ENCODE measurements at places on chromosomes 13 and 19.

DNA sequence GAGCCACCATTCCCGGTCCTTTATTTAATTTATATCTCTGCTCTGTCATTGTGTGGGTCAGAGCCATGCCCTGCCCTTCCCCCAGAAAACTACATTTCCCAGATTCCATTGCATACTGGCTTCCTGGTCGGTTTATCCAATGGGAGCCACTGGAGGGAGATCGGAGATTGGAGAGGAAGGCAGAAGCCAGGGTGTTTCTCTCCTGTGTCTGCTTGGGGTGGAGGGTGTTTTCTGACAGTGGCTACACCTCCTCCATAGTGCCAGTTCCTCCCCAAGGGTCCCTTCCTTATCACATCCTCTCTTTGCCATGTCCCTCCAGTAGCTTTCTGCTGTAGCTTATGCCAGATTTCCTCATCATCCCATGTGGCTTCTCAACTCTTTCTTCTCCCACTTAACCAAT lies 19.0 kb downstream of the OLFM2 start:
- DNase-seq: no peak

DNA sequence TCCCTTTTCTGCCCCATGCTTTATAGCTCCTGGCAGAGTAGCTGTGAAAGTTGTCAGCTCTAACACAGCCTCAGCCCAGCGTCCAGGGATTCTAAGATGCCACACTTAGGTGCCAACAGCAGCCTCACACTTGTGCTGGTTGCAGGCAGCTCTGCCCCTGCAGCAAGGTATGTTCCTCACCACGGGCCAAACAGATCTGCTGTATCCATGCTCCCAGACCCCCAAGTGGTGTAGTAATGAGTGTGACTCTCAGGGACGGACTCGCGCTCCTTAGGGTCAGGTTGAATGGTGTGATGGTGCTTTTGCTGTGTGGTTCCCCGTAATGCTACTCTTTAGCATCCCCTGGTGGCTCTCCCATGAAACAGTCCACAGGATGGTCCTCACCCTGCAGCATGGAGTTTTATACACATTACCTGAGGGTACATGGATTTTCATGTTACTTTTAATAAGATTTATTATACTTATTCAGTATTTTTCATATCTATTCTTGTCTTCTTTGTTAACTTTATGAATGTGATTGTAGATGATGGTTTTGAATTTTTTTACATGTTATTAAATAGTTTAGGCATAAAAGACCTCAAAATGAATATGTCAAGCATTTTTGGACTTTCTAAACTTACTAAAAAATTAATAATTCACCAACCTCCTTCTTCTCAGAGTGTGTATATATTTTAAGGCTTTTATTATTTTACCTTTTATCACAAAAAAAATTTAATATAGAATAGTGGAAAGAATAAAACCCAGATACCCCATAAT lies 232.5 kb downstream of the SLC7A1 start:
- no peak for DNase-seq

DNA sequence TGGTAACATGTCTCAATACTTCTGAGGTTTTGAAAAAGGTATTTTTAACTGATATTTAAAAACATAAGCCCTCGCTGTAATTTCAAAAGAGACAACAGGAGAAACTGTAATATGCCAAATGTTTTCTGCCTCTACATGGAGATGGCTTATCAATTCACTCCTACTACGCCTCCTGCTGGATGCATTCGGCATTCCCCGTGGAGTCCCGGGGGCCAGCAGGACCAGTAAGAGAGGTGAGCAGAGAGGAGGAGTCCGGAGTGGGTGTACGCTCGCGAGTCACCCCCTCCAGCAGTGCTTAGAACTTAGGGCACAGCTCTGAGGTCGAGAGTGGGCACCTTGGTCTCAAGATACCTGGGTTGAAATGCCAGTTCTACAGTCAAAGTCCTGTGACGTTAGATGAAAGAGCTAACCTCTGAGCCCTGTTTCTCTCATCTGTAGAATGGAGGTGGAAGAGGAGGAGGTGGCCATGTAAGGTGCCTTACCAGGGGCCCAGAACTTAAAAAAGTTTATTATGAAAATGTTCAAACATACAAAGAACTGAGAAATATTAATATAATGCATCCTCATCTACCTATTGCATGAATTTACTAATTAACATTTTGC lies 110.2 kb downstream of the STK24 start:
- DNase-seq: peak; percentile 76

DNA sequence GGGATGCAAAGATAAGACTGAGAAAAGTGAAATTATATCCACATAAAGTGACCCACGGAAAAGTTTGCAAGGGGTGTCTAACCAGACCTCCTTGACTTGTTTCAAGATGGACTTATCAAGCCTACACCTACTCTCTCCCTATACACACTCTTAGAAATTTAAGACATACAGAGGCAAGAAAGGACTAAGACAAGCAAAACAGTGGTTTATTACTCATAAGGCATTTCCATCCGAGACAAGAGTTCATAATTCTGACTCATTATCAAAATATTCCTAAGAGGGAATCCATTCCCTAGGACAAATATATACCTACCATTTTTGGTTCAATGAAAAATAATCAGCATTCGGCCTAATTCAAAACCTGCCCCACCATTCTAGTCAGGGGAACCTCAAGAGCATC lies 232.6 kb upstream of the GPC6 start:
- no peak for DNase-seq

DNA sequence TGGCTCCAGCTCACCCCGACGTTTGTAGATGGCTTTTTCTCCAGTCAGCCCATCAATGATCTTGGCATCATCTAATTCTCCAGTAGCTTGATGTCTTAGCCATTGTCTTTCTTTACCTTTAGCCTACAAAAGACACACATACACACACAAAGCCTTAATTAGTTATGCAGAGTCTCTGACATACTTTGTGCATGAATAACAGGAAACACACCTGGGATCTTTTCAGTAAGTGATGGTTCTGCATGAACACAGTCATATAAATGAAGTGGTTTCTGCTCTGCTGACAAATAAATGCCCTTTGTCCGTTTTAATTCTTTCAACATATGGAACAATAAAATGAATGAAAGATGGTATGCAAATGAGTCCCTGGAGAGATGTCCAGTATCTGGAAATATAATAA lies 133.3 kb downstream of the RGCC start:
- no peak for DNase-seq

DNA sequence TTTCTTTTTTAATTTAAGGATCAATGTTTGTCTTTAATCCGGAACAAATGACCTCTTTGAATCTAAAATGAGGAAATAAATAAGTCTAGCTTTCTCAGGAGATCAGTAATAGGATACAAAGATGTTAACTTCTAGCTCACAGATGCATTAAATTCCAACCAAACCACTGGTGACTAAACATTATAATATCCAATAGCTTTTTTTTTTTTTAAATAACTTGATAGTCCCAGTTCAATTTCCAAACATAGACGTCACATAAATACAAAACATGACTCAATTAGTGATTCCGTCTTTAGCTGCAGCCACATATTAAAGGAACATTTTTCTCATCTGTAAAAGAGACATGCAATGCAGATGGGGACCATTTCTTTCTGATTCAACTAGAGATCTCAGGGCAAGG lies 390.5 kb upstream of the PCDH9 start:
- no peak for DNase-seq

DNA sequence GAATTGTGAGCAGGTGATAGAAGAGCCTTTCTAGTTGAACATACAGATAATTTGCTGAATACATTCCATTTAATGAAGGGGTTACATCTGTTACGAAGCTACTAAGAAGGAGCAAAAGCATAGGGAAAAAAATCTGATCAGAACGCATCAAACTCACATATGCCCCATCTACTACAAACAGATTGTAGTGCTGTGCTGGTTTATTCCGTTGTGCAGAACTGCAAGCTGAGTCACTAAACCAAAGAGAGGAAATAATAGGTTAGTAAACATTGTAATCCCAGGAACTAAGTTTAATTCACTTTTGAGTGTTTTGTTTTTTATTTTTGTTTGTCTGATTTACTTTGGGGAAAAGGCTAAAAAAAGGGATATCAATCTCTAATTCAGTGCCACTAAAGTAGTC lies 136.3 kb downstream of the CDK8 start:
- no peak for DNase-seq

DNA sequence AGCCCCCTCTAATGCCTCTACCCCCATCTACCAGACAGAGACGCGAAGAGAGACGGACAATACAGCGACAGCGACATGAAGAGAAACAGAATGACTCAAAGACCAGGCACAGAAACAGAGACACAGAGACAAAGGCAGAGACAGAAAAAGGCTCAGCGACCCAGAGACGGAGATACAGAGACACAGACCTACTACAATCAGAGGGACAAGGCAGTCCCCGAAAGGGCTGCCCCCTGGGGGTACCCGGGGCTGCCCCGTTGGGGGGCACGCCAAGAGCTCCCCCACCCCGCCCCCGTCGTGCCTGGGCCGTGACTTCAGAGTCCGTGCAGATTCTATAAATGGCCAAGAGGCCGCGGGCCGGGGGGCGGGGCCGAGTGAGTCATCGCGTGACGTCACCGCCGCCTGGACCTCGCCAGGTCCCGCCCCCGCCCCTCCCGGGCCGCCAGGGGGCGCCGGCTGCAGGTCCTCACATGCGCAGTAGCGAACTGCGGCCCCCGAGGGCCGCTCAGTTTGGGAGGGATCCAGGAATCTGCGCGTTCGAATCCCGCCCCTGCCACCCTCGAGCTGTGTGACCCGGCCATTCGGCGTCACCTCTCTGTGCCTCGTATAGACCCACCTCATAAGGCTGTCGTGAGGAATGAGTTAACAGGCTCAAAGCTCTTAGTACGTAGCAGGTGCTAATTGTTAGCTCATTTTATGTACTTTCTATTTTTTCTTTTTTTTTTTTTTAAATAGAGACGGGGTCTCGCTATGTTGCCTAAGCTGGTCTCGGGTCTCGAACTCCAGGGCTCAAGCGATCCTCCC lies 2.7 kb upstream of the CNN1 start:
- DNase-seq: peak; percentile 89

GRCh38 chr13:26998292-26998691 lies 173.3 kb downstream of the USP12 start:
- DNase-seq: no peak

DNA sequence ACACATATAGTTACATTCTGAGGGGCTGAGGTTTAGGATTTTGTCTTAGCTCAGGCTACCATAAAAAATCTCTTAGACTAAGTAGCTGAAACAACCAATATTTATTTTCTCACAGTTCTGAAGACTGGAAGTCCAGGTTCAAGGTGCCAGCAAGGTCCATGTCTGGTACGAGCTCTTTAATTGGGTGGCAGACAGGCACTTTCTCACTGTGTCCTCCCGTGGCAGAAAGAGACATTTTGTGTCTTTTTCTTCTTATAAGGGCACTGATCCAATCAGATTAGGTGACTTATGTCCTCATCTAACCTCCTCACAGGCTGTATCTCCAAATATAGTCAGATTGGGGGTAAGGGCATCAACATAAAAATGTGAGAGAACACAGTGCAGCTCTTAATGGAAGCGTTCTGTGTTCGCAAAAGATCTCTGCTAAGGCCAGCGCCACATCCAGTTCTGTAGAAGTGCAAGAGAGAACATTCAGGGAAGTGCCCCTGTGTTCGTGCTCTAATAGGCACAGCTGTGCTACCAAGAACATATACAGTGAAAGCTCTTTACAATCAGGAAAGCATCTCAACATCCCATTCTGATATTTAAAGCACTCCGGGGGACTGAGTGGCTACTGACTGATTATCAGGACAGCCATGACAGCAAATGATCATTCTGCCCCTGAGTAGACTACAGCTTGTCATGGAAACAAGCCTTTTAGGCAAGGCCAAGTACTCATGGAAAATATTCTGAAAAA lies 819.2 kb downstream of the LIG4 start:
- no peak for DNase-seq

DNA sequence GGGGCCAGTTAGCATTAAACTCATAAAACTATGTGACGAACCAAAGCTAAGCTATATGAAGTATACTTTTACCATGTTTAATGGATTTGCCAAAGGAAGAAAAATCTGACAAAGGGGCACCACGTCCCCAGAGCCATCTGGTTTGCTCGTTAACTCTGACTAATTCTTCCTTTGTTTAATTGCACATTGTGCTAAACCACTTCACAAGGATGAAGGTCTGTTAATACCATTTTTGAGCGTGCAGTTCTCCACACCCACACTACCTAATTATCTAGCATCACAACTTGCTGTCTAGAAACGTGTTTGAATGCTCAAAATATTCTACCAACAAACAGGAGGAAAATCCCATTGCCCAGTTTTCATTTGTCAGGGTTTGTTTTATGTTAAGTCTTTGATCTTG lies 74.8 kb downstream of the COL4A1 start:
- no peak for DNase-seq

All from suprapubic skin (tissue), 4 donors.